Stimulated activated CD8-positive, alpha-beta memory T cell treated with anti-CD3 and anti-CD28 coated beads, Interleukin-15, amount 100 ng/mL, for 24 hours (primary cell): ENCODE measurements at places on chromosomes 16 and 17.

GRCh38 chr16:59046335-59046734 is 312.2 kb upstream of the GOT2 start:
- DNase-seq: no peak

DNA sequence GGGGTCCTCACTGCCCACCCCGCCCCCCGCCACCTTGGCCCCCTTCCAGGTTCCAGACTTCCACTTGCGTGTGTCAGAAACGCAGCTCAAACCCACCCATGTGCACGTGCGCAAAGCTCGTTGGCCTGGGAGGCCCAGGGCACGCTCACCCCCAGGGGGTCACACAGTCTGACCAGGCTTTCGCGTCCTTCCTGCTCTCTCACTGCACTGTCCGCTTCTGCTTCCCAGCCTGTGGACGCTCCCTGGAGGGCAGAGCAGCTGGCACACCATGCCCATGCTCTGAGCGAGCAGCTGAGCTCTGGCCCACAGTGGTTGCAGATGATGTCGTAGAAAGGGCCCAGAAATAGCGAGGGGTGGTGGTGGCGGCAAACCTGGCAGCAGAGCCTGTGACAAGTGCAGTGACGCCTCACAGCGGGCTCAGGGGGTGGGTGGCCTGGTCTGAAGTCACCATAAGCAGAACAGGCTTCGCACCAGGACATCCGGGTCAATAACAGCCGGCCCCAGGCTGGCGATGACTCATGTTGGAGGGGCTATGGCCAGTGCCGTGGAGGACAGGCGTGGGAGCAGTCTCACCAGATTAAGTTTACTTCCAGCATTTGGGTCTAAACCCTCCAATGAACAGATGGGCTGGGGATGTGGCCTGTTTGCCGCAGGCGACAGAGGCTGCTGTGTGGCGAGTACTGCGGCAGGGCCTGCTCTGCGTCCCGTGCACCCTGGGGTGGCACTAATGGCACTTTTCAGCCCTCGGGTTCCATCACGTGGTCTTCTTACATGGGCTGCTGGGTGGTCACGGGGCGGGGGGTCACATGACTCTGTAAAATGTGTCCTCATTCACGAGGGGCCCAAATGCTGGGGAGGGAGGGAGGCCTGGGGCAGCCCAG is 49.0 kb downstream of the NT5M start:
- DNase-seq: no peak

- no peak for DNase-seq
These were observed 5.1 kb downstream of the BAHCC1 start for GRCh38 chr17:81400154-81400977.

- DNase-seq: no peak
These were observed 468.0 kb downstream of the TOX3 start for GRCh38 chr16:52078716-52079655.
